ENCODE measurements at places on chromosomes 12 and 14.

DNA sequence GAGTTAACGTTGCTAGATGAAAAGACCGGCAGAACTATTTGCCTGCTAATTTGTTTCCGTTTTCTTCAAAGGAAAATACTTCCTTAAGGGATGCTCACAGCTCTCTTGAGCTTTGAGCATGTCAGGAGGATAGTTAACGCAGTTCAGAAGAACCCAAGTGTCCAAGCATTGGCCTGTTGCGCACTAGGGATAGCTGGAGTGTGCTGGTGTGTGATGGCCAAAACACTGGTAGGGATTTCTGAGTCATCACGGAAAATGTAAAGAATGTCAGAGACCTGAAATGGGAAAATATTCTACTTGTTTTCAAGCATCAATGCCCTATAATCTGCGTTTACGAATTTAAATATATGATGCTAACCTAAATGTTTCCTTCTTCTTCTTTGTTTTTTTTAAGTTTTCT lies 97.8 kb downstream of the VRK1 start:
- peak; percentile 5 for DNase-seq

DNA sequence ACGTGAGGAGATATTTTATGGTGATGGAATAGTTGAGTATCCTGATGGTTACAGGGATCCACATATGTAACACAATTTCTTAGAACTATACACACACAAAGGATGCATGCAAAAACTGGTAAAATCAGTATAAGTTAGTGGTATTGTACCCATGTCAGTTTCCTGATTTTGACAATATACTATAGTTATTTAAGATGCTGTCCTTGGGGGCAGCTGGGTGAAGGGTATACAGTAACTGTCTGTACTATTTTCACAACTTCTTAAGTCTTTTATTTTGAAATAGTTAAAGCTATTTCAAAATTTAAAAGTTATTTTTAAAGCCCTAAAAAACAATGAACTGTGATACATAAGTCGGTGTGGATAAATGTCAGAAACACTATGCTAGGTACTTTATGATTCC lies 24.5 kb upstream of the POLR3B start:
- DNase-seq = no peak

GRCh38 chr14:95507174-95507573 lies 9.3 kb downstream of the SYNE3 start:
- peak; percentile 90 for DNase-seq

DNA sequence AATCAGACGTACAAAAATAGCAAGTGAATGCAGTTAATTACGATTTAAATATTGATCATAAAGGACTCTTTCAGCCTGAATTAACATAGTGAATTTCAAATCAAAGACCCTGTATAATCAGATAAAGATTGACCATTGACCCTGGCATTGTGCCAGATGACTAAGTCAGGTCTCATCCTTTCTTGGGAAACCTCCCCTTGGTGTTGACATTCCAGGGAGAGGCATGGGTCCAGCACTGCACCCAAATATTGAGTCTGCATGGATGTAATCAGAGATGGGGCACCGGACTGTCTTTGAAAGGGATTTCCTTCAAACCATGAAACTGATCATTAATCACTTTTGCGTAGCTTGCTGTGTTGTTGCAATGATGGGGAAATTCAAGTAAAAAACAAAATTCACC lies 1138.2 kb downstream of the BCL11B start:
- no peak for DNase-seq

DNA sequence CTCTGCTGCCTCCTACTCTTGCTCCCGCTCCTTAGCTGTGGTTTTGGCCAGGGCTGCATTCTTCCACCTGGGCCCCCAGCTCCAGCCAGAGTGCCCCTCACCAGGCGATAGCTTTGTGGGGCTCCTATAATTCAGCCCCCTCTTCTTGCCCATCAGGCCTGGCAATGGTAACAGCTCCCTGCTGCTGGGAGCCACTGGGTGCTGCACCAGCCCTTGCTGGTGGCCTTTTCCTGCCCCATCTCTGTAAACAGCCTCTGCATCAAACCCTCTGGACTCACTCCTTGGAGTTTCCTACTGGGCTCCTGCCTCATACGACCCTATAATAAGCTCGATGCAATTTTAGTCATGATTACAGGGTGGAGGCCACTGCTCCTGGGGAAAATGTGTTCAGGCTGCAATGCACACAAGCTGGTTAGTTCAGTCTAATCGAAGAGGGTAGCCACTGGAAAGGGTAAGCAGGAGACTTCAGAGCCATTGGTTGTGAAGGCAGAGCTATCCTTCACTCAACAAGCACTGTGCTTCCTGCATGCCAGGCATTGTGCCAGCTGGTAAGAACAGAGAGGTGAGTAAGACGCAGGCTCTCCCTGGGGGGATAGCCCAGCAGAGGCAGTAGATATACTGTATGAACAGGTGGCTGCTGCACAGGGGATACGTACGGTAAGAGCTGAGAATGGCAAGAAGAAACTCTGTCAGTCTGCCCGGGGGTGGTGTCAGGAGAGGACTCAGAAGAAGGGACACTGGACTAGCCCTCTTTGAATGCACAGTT lies 24.7 kb downstream of the CLMN start:
- no peak for DNase-seq

- peak; percentile 31 for DNase-seq
Observed at GRCh38 chr14:53044486-53044885, 93.6 kb upstream of the FERMT2 start.

DNA sequence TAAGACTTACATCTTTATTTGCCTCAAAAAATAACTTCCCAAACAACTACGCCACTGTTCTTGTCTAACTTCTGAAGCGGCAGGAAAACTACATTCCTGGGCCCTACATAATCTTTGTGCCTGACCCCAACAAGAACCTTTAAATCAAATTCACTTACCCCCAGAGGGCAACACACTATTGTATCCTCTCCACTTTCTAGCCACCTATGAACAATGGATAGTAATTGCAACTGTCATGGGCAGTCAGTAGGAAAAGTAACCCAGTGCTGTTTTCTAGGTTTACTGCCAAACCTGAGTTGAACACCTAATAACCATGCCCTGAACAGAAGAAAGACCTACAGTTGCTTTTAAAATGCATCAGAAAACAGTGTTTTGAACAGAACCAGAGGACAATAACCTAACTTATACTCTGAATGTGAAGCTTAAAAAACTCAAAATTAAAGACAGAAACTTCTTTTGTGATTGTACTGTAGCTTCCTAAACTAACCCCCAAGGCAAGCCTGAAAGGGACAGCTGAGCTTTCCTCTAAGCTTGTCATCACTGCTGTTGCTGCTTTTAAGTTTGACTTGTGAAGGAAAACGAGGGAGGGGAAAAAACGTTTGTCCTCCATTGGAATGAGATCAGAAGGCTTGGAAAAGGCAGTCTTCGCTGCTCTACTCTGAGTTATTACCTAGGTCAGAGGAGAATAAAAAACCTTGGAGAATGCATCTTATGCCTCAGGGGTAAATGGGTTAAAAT lies 195.7 kb downstream of the SOX5 start:
- DNase-seq = no peak

GRCh38 chr12:48110691-48111311 lies 4.9 kb upstream of the SENP1 start:
- no peak for DNase-seq

DNA sequence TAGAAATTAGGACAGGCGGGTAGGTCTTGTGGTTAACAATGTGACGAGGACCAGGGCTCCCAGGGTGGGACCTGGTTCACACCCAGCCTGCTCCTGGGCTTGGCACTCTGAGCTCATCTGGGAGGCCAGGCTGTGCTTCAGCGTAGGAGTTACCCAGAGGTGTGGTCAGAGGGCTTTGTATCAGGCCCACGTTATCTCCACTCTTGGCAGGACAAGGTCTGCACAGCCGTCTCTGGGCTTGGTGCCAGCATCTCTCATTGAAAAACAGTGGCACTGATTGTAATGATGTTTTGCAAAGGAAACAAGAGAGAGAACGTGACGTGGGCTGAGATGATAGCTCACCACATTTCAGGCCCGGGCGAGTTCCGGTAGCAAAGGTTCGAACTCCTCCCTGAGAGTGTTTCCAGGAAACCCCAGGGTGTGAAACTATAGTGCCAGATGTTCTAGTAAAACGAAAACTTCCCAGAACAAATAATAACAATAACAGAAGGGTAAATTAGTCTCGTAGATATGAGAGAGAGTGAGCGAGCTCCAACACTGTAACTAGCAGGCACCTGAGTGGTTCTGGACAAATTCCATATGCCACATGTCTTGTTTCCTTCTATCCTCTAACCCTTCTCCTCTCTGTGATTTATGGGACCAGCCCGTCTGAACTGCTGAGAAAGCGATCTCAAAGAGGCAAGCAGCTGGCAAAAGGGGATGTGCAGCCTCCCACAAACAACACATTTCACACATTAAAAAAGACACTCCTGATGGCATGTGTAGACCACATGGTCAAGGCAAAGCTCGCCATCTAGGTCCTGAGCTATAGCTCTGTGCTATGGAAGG lies 227.3 kb downstream of the KTN1 start:
- peak; percentile 31 for DNase-seq

GRCh38 chr12:104276273-104277131 lies 27.0 kb upstream of the EID3 start:
- DNase-seq = no peak

GRCh38 chr14:102654298-102654697 lies 61.8 kb downstream of the RCOR1 start:
- no peak for DNase-seq

DNA sequence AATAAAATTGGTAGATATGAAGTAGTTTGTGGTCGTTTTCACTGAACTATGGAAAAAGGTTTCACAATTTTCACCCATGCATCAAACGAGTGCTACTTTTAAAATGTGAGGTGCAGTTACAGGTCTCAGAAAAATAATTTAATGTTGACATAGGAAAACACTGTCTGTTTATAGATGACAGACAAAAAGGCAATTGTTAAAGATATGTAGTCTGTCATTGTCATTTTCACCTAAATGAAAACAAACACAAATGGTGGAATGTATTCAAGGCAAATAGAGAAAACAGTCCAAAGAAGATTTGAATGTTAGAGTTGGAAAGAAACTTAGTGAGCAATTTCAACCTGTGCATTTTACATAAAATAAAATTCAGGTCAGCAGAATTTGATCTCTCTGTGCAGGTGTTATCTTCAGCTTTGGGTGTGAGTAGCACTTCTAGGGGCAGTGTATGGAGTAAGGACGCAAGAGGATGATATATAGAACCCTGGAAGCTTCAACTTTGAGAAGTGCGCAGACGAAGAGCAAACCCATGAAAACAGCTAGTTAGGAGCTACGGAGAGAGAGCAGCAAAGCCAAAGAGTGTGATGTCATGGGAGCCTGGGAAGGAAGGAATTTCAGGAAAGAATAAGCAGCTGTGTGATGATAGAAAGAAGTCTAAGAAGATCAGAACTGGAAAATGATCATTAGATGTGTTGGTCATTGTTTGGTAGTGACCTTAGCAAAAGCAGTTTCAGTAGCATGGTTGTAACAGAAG lies 6.2 kb downstream of the RERG start:
- no peak for DNase-seq

- no peak for DNase-seq
Observed at GRCh38 chr14:84533791-84534190, 996.2 kb upstream of the FLRT2 start.

- peak; percentile 49 for DNase-seq
Observed at GRCh38 chr12:66235626-66236281, 46.7 kb downstream of the IRAK3 start.

GRCh38 chr14:94077823-94078222 lies 3.2 kb downstream of the DDX24 start:
- no peak for DNase-seq

GRCh38 chr12:11578461-11578993 lies 70.9 kb upstream of the ETV6 start:
- no peak for DNase-seq

DNA sequence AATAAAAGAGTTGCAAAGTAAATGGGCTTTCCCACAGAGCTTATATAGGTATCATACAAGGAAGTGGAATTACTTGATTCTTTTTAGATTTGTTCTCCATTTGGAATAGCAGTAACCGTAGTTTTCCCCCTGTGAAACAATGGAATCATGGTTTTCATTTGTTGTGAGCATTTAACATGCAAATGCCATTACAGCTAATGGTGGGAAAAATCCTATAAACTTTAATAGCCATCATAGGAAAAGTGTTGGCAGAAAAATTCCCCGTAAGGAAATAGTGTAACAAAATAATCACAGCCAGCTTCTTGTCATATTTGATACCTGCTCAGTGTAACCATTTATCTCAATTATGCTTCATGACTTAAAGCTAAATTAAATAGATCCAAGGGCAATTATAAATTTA lies 95.3 kb downstream of the TPH2 start:
- DNase-seq = no peak

DNA sequence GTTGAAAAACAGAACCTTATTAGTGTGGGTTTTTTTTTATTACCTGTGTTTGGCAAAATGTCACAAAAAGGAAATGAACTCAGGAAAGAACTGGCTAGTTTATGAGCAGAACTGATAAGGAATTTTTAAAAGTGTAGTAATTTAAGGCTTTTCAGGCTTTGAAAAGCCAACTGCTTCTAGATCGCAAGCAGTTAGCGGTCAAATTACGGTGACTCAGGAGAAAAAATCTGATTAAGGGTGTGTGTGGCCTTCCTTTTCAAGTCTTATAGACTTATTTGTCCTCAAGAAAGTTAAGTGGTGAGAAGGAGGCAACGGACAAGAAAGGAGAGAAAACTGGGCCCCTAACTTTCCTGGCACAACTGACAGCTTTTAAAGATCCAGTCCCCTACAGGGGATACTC lies 33.4 kb downstream of the PDZRN4 start:
- DNase-seq = no peak

DNA sequence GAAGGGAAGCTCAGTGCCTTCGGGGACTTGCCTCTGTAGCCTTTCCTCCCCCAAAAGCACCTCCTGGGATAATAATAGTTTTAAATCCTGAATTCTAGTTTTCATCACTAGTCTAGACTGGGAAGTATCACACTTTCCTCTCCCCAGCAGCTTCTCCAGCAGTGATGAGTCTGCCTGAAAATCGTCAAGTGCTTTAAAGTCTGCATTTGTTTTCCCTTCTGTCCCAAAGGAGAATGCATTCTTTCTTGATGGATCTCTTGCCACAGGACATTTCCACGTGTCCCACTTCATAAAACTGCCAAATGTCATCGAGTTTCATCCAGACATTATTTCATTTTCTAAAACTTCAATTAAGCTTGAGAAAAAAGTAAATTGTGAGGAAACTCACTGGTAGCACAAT lies 15.0 kb downstream of the CSRP2 start:
- DNase-seq = no peak

DNA sequence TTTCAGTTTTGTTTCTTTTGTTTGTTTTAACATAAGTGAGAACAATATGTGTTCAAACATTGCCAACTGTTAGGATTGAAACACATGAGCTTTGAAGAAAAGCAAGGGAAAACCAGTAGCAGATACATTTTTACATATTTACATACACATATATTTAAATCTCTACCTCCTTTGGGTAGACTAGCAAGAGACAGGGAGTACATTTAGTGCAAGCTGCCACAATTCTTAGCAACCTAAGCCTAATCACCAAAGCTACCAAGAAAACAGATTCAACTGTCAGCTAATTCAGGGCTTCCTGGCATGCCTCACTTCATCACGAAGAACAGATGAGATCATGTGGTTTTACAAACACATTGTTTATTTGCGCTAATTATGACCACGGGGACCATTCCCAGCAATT lies 143.1 kb downstream of the PRIMA1 start:
- DNase-seq = no peak

DNA sequence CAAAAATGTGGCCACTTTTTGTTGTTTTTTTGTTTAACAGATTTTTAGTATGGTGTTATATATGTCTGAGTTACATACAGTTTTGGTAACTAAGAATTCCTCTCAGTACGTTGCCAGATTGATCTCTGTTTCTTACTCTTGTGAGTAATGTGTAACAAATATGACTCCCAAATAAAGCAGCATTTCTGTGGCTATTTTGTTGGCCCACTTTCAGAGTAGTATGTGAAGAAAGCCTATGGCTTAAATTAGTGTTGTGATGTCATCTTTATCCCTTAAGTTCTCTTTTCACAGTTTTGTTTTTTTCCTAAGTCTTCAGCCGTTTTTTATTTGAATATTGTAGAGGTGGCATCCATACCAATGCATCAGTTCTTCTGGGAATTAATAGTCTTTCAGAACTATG lies 10.7 kb downstream of the PCNX4 start:
- DNase-seq = no peak

Data from HTR-8/SVneo (cell line).